ENCODE measurements at places on chromosomes 11 and 22. TPM values are rescaled to one million over a fixed set of nuclear protein-coding genes. Genes with fewer than 3 reads are reported as not detected.

DNA sequence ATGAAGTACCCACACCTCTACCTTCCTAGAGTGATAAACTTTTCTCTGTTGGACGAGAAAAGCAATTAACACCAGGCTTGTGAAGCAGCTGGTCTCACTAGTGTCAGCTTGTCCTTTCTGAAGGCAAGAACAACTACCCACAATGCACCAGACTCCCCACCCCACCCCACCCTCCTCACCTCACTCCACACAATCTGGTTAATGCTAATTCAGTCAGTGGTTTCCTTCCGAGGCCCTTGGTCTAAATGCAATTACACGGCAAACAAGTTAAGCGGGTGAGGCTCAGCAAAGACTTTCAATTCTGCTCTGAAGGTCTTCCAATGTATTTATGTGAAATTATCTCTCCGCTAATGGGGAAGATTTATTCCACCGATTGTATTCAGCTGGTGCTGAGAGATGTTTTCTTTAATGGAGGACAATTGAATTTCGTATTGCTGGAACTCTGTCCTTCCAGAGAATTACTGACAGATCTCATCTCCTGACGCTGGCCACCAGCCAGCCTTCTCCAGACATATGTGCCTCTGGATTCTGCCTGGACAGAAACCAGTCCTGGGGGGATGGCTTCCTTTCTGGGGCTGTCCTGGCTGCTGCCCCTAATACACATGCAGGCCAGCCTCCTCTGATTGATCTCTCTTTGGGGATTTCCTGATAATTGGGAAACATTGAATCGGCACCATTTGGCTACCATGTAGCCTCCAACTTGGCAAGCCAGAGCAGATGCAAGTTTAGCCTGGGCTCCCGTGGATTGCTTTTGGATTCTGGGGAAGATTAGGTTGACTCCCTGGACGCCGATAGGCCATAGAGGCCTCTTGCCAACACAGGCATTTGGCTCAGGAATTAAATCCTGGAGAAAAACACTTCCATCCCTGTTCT, 165.8 kb upstream of the NARS2 start:
- peak; percentile 19 for DNase-seq

DNA sequence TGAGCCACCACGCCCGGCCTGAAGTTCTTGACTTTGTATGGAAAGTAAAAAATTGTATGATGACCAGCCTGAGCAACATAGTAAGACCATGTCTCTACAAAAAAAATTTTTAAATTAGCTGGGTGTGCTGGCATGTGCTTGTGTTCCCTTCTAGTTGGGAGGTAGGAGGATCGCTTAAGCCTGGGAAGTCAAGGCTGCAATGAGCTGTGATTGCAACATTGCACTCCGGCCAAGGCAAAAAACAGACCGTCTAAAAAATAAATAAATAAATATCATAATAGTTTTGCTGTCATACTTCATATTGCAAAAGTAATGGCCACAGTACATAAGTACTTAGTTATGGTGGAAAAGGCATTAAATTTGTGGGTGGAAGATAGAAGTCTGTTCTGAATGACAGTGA, 3.4 kb downstream of the AGBL2 start:
- DNase-seq, result no peak

GRCh38 chr11:21295508-21295907, 626.1 kb downstream of the NELL1 start:
- DNase-seq, result no peak

- DNase-seq, result no peak
These were observed 473 bp upstream of the EMID1 start for GRCh38 chr22:29205252-29205593.

Gene CEND1
- 0.70 TPM for polyA plus RNA-seq

Gene IFTAP
- 43.2 TPM for polyA plus RNA-seq

Gene DEPDC7
- polyA plus RNA-seq, result 17.7 TPM

All from forelimb muscle (tissue), 1 donor.